NCI-H446 (cell line): ENCODE measurements at places on chromosomes 3 and 15.

DNA sequence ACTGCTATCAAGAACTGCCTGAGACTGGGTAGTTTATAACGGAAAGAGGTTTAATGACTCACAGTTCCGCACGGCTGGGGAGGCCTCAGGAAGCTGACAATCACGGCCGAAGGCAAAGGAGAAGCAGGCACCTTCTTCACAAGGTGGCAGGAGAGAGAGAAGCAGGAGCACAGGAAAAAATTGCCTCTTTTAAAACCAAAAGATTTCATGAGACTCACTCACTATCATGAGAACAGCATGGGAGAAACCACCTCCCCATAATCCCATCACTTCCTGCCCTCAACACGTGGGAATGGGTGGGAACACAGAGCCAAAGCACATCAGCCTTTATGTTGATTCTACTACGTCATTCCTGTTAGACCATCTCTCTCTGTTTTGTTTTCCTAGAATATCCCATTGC lies 650.9 kb upstream of the SEMA6D start:
- DNase-seq, result no peak

DNA sequence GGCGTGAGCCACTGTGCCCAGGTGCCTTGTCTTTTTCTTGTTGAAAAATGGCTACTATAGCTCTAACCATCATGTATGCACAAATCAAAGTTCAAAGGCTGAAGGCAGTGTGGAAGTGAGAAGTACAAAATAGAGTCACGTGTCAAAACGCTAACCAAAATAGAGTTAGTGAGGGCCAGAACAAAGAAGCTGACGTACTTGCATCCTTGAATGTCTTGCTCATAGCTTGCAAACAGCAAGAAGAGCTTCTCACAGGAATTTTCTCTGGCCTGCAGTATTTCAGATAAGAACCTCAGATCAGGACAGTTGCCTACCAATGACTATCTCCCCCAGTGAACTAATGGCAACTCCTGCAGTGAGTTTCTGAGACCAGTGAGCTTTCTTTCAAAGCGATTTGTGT lies 713.5 kb downstream of the GRM7 start:
- DNase-seq, result no peak

GRCh38 chr3:156659260-156659659 lies 15.1 kb upstream of the TIPARP start:
- no peak for DNase-seq

- peak; percentile 5 for DNase-seq
Observed at GRCh38 chr3:43503067-43503728, 118.6 kb downstream of the ANO10 start.

- DNase-seq, result peak; percentile 77
Observed at GRCh38 chr3:116030131-116030850, 407.0 kb downstream of the GAP43 start.

GRCh38 chr3:94349310-94349878 lies 286.5 kb downstream of the NSUN3 start:
- no peak for DNase-seq

DNA sequence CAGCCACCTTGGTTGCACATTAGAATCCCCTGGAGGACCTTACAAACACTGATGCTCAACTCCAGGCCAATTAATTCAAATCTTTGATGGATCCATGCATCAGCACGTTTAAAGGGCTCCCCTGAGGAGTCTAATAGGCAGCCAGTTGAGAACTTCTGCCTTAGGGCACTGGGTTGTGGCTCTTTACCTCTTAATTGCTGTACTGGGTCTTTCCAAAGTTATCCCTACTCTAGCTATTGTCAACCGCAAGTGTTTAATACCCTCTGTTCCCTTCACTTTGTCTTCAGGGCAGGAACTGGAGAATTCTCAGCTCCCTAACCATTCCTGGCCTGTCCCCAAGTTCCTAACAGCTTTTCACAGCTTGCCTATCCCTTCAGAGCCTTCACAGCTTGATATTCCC lies 15.0 kb upstream of the FAM174B start:
- DNase-seq, result no peak

DNA sequence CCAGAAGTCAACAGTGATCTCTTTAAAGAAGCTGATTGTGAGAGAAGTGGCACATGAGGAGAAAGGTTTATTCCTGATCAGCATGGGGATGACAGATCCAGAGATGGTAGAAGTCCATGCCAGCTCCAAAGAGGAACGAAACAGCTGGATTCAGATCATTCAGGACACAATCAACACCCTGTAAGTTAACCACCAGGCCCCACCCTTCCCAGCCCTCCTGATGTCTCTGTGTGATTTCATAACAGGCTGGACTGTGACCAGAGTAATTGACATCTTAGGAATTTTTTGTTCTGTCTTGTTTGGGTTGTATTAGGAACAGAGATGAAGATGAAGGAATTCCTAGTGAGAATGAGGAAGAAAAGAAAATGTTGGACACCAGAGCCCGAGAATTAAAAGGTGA lies 67.7 kb downstream of the KLHL25 start:
- DNase-seq, result no peak

DNA sequence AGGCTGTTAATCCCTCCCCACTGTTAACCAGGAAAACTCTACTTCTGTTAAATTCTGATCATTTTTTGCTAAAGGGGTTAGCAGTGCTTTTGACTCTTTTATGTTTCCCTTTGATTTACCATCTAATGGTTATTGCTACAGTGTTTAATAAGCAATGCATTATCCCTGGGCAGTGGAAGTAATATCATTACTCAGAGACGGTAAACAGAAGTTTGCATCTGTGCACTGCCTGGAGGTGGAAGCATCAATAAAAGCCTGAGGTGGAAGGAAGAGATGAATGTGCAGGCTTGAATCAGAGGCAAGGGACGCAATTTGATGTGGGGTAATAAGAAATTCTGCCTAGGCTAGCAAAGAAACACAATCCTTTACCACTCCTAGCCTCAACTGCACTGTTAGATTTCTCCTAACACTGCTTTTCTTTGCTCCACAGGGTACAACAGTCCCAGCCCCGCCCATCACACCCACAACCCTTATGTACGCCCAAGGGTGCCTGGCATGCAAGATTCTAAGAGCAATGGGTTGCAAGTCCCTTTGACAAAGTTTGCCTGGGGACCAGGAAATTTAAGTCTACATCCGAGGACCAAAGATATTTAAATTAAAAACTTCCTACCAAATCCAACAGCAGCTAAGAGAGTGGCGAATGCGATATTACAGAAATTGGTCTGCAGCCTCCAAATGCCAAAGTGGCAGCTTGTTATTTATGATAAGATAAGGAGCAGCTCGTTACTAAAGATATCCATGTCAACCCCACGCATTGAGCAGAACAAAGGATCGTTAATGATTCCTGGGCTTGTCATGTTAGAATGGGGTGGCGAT lies 261.4 kb downstream of the FHIT start:
- DNase-seq, result no peak

GRCh38 chr3:191376516-191377141 lies 46.3 kb upstream of the UTS2B start:
- no peak for DNase-seq

- no peak for DNase-seq
Observed at GRCh38 chr3:160444411-160444810, 5.2 kb downstream of the TRIM59 start.

DNA sequence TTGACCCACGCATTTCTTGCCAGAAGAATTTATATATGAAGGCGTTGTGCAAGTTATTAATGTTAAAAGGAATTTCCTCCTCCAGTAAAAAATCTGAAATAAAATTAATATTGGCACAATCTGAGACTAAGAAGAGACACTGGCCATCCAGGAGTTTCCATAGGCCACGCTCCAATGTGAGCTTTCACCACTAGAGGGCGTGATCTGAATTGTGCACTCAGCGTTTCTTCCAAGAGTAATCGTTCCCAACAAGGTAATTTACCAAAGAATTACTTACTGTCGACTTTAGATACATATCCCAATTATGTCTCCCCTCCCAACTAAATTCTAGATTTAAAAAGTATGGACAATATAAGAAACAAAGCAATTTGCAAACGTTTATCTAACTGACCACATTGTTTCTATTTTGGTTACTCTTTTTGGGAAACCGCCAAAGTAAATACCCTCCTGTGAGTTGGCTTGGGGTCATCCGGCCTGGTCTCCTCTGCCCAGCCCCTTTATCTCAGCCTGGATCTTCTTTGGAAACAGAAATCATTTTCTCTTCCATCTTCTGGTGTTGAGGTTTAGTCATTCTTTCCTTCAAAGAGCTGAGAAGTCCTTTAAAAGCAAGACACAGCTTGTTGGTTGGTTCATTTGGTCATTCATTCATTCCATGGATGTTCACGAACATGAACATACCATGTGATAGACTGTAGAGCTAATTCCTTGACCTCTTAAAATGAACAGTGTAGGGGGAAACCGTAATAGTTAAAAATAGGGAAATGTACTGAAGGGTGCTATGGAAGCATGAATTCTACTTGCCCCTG lies 26.2 kb downstream of the POLR2M start:
- DNase-seq, result peak; percentile 56

DNA sequence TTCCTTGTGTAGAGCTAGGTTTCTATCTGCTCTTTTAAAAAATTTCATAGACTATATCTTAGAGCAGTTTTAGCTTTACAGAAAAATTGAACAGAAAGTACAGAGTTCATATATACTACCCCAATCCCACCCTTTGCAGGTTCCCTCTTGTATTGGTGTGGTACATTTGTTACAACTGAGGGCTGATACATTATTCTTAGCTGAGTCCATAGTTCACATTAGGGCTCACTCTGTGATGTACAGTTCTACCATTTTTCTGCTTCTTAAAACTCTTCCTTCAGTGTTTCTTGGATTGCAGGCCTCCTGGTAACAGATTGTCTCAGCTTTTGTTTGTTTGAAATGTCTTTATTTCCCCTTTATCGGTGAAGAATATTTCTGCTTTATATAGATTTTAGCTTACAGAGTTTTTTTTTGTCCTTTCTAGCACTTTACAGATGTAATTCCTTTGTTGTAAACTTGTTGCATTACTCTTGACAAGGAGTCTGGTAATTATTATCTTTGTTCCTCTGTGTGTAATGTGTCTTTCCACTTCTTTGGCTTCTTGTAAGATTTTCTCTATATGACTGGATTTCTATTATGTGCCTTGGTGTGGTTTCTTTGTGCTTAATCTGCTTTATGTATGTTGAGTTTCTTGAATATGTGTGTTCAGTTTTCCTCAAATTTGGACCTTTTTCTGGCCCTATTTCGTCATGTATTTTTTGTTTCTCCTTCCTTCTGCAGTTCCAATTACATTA lies 25.3 kb downstream of the MEF2A start:
- DNase-seq, result no peak

- DNase-seq, result no peak
Observed at GRCh38 chr15:73744293-73744692, 8.9 kb downstream of the INSYN1 start.

DNA sequence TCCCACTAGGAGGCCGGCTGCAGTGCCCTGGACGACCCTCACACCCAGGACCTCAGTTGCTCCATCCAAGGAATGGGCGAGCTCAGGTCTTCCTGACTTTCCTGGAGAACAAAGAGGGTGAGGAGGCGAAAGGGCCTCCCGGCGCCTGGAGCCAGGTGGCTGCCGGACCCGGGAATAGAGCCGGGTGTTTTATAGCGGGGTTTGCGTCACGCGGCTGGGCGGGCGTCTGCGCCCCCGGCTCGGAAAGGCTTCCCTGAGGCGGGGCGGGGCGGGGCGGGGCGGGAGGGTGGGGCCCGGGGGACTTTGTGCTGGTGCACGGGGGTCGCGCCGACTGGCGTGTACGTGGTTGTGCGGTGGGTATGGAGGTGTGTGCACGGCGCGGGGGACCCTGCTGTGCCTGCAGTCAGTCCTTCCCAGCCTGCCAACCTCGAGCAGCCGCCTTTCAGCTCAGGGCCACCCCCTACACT lies 4.6 kb upstream of the PRKCD start:
- DNase-seq, result no peak

DNA sequence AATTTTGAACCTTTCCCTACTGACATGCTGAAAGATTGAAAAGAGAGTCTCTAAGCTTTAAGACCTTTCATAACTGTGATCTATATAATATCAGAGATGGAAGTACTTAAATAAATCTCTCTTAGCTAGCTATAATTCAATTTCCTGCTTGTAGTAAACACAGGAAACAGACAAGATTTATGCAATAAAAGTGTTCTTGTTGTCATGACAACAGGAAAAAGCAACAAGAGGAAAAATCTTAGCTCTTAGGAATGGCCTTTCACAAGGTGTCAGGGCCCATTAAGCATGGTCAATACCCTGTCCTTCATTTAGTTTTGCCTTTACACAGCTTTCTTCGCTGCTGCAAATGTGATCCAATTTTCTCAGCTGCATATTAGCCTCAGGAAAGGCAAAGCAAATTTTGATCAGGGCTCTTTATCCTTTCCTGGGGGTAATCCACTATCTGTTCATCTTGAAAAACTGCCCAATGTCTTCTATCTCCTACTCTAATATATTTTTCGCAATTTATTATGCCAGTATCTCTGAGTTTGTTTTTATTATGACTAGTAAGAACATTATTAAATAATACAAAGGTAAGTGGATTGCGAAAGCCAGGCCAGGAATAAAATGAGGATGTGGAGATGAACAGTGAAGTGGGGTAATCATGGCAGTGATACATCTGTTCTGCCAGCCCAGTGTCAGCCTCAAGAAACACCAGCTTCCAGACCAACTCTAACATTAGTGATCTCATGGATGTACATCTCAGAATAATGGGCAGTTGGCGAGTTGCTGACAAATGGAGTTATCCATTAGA lies 28.7 kb downstream of the SIDT1 start:
- peak; percentile 6 for DNase-seq
